WTC11 (cell line): ENCODE measurements at places on chromosomes 3 and 15. TPM values are rescaled to one million over a fixed set of nuclear protein-coding genes. Genes with fewer than 3 reads are reported as not detected.

Gene FANCI
- 94.5 to 108 TPM (median 101 TPM) in 3 replicates for total RNA-seq

Gene FILIP1L
- 0.11 to 0.18 TPM (median 0.17 TPM) in 3 replicates for total RNA-seq

Gene CAV3
- not detected in 3 replicates for total RNA-seq

Gene COL7A1
- 8.1 to 16.1 TPM (median 15.4 TPM) in 3 replicates for total RNA-seq

Gene PYGO1
- 0.46 to 0.55 TPM (median 0.50 TPM) in 3 replicates for total RNA-seq

Gene PIGZ
- total RNA-seq = 0.21 to 0.55 TPM (median 0.37 TPM) in 3 replicates

DNA sequence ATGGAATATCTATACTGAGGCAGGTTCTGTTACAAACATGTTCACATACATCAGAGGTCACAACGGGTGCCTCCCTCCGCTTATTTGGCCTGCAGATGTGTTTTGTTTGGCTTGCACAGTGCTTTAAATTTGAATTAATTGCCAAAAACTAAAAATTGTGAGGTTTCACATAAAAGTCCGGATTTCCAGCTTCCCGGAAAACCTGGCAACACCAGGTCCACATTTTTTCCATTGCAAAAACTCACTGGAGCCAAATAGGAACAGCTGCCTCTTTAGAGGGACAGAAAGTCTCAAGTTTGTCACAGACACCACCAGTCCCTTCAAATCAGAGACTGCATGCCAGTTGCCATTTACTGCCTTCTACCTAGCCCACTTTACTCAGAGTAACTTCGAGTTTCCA, 205.9 kb upstream of the MDFIC2 start:
- H3K27ac ChIP-seq = no peak overlapping the region
- H3K27me3 ChIP-seq = no peaks in the 10 kb centered on the region
- no peaks in the 10 kb centered on the region for H3K36me3 ChIP-seq
- peaks cover 28% of the 10 kb centered on the region for H3K4me1 ChIP-seq

- H3K27me3 ChIP-seq = no peaks in the 10 kb centered on the region
- DNase-seq = no peak
- H3K36me3 ChIP-seq = peaks cover 20% of the 10 kb centered on the region
- H3K4me3 ChIP-seq = no peak overlapping the region
Measured at GRCh38 chr3:42077785-42078184, 13.4 kb upstream of the TRAK1 start.

DNA sequence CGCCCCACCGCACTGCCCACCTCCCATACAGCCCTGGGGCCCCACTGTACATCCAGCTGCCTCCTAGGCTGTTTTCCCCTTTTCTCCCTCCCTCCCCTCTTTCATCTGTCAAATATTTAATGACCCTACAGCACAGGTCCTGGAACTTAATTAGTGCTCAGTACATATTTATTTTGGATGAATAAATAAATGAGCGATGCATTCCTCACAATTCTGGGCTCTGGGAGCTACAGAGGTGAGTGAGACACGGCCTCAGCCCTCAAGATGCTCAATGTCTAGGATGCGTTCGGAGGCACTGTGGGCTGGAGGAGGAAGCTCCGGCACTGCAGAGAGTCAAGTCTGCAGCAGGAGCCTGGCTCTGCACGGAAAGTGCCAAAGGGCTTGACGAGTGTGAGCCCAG, 175.0 kb downstream of the FAM43A start:
- H3K27ac ChIP-seq = no peak overlapping the region
- H3K4me3 ChIP-seq = no peak overlapping the region
- no peaks in the 10 kb centered on the region for H3K36me3 ChIP-seq
- peaks cover 9% of the 10 kb centered on the region for H3K4me1 ChIP-seq

DNA sequence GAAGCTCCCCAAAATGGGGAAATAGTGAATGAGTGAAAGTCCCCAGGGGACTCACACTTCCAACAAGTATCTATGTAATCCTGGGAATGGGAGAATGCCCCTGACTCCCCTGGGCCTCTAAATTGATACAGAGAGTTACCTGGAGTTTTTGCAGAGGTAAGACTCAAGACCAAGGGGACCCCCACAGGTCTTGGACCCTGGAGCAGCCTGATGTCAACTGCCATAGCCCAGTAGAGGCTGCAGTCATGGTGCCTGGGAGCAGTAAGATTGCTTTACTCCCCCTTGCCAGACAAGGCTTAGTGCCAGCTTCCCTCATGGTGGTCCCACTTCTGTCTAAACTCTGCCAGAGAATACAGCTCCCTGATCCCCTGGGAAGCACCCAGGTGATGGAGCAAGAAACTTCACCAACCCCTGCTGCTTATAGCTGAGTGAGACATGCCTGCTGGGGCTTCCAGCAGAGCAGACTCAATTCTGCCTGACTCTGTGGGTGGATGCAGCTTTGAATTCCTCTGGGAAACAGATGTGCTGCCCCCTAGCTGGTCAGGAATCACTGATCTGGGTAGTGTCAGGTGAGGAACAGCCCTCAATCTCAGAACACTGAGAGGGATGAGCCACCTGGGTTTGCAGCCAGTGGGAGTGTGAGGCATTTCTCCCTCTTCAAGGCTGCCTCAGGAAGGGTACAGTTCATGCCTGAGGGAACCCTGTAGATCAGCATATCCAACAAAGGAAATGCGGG, 485.9 kb downstream of the NSUN3 start:
- no peak overlapping the region for H3K4me3 ChIP-seq
- H3K36me3 ChIP-seq = peaks cover 32% of the 10 kb centered on the region
- no peak overlapping the region for H3K27ac ChIP-seq
- H3K27me3 ChIP-seq = no peaks in the 10 kb centered on the region
- H3K4me1 ChIP-seq = peaks cover 17% of the 10 kb centered on the region

- no peak for DNase-seq
- no peak overlapping the region for H3K27ac ChIP-seq
- no peaks in the 10 kb centered on the region for H3K36me3 ChIP-seq
- no peaks in the 10 kb centered on the region for H3K27me3 ChIP-seq
Measured at GRCh38 chr15:82080774-82081173, 35.0 kb upstream of the MEX3B start.

DNA sequence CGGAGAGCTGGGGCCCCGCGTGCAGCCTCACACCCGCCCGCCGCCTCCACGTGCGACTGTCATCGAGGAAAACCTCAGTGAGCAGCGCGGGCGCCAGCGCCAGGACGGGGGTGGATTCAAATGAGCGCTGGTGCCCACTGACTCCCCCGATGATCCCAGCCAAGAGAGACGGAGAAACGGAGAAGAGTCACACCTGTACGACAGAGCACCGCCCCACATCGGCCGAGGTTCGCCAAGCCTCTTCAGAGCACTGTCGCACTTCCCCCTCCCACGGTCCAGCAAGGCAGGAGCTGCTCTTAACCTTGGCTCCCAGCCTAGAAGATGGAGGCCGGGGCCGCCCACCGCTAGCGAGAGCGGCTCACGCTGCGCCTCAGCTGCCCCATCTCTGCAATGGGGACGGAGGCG, 130.9 kb upstream of the IQSEC1 start:
- no peak overlapping the region for H3K27ac ChIP-seq
- no peaks in the 10 kb centered on the region for H3K27me3 ChIP-seq
- H3K4me3 ChIP-seq = no peak overlapping the region
- no peaks in the 10 kb centered on the region for H3K36me3 ChIP-seq
- no peak for DNase-seq

DNA sequence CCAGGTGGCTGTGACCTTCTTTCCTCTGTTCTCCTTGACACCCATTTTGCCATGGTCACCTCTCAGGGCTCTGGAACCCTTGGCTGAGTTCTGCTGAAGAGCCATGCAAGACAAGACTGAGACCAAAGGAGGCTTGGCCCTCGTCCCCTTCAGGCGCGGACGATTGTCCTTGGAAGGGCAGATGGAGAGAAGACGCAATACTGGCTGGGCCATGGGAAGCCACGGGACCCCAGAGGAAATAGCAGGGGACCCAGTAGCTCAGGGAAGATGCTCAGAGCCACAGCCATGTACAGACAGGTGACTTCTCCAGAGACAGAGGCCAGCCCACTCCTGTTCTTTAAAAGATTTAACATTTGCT, 125.6 kb downstream of the SMAD6 start:
- peaks cover 42% of the 10 kb centered on the region for H3K4me1 ChIP-seq
- DNase-seq = no peak

- H3K4me1 ChIP-seq = peaks cover 17% of the 10 kb centered on the region
- H3K27ac ChIP-seq = no peak overlapping the region
- no peak overlapping the region for H3K4me3 ChIP-seq
- H3K27me3 ChIP-seq = no peaks in the 10 kb centered on the region; the same call in 1 of the 2 replicates
- no peak for DNase-seq
- H3K36me3 ChIP-seq = no peaks in the 10 kb centered on the region
Measured at GRCh38 chr3:73783811-73784210, 159.1 kb upstream of the PDZRN3 start.

- no peaks in the 10 kb centered on the region for H3K27me3 ChIP-seq
- peaks cover 3% of the 10 kb centered on the region; the same call in 1 of the 2 replicates for H3K36me3 ChIP-seq
Measured at GRCh38 chr3:71930056-71930991, 145.4 kb upstream of the PROK2 start.

GRCh38 chr3:179526482-179526881, 36.2 kb upstream of the ACTL6A start:
- H3K4me1 ChIP-seq = peaks cover 46% of the 10 kb centered on the region
- no peak for DNase-seq
- peak overlapping the region; percentile 16; the same call in 1 of the 2 replicates for H3K4me3 ChIP-seq
- H3K27ac ChIP-seq = peak overlapping the region; percentile 98
- no peaks in the 10 kb centered on the region for H3K27me3 ChIP-seq

DNA sequence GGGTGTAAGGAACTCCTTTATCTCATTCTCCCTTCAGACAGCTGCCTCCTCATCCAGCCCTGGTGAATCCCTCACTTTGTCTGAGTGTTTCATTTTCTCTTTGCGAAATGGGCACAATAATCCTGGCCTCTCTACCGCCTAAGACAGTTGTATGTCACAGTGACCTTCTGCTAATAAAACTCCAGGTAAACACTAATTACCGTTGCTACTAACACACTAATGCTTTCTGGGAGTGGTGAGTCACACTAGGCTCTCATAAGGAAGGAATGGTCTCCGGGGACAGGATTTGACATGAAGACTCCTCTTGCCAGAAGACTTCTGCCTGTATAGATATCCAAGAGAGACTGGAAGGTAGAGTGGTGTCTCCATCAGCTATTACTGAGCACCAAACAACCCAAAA, 71.7 kb upstream of the SNRK start:
- no peak for DNase-seq
- no peaks in the 10 kb centered on the region for H3K36me3 ChIP-seq
- no peaks in the 10 kb centered on the region; the same call in 1 of the 2 replicates for H3K27me3 ChIP-seq
- no peaks in the 10 kb centered on the region for H3K4me1 ChIP-seq
- no peak overlapping the region for H3K4me3 ChIP-seq
- no peak overlapping the region for H3K27ac ChIP-seq

DNA sequence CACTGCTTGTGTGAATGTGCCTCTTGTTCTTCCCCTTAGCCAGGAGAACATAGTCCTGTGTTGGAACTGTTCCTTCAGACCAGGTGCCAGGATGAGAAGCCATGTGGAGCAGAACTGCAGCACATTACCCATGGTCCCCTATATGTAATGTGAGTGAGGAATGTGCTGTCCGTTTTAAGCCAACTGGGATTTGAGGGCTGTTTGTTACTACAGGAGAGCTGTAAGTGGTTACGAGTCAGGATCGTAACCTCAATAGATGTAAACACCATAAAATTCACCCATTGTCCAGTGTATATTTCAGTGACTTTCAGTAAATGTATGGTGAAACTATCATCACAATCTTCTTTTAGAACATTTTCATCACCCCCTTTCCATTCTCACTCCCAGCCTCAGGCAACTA, 10.1 kb upstream of the SCAP start:
- peaks cover 18% of the 10 kb centered on the region for H3K4me1 ChIP-seq
- peak overlapping the region; percentile 73 for H3K27ac ChIP-seq
- peaks cover 8% of the 10 kb centered on the region for H3K36me3 ChIP-seq
- no peaks in the 10 kb centered on the region for H3K27me3 ChIP-seq
- DNase-seq = no peak

DNA sequence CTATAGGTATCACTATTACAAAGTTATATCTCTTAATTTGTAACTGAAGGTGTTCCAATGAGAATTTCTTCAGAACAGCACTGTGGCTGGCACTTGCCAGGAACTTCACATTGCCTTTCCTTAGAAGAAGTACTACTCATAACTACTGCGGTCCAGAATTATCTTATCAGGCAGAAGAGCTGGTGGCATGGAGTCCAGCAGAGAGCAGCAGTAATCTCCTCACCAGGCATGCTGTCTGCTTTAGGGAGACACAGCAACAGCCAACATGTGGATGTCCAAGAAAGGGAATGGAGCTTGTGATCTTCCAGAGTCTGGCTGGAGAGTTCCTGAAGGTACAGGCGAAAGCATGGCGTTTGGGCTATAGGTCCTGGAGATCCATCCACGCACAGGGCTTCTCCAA, 919.7 kb upstream of the NR2F2 start:
- H3K4me3 ChIP-seq = no peak overlapping the region
- no peaks in the 10 kb centered on the region for H3K4me1 ChIP-seq
- DNase-seq = no peak
- H3K36me3 ChIP-seq = no peaks in the 10 kb centered on the region
- no peak overlapping the region for H3K27ac ChIP-seq

- no peaks in the 10 kb centered on the region for H3K4me1 ChIP-seq
- H3K4me3 ChIP-seq = no peak overlapping the region
- no peak for DNase-seq
- no peak overlapping the region for H3K27ac ChIP-seq
- H3K36me3 ChIP-seq = peaks cover 10% of the 10 kb centered on the region
Measured at GRCh38 chr3:59235634-59236012, 185.8 kb upstream of the CFAP20DC start.

DNA sequence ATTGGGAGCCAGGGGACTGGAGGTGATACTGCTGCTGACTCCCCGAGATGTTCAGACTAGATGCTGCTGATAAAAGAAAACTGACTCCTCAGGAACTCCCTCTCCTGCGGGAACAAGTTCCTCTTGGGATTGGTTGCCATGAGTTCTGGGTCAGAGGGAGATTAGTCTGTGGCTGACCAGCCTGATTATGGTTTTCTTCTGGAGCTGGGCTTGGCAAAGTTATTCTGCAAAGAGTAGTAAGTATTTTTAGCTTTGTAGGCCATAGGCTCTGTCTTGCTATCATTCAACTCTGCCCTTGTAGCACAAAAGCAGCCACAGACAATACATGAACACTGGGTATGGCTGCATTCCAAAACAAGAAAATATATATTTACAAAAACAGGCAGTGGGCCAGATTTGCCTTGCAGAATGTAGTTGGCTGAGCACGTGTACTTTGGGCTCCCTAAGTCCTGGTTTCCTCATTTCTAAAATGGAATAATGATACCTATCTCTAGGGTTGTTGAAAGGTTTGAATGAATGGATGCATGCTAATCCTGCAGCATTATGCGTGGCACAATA, 796.8 kb downstream of the AGBL1 start:
- no peaks in the 10 kb centered on the region for H3K27me3 ChIP-seq
- H3K27ac ChIP-seq = no peak overlapping the region
- no peaks in the 10 kb centered on the region for H3K36me3 ChIP-seq
- no peak overlapping the region for H3K4me3 ChIP-seq
- no peak for DNase-seq

DNA sequence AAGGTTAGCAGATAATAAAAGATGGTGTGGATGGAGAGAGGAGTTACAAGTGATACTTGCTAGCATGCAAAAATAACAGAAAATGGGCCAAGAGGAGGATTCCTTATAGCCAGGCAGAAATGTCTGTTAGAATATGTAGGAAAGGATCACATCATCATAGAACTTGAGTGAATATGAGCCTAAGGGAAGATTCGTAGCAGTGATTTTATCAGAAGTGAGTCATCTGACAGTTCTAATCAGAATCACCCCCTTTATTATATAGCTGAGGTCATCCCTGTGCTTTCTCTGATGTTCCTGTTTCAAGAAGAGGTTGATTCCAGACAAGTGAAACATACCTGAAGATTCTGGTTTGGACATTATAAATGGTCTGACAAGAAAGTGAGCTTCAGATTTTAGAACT, 22.9 kb downstream of the EXOG start:
- H3K4me1 ChIP-seq = peaks cover 36% of the 10 kb centered on the region
- 0 out of 2 replicates have a peak overlapping the region, but pooled peaks have one; percentile 2 for H3K27ac ChIP-seq
- H3K27me3 ChIP-seq = no peaks in the 10 kb centered on the region
